Smooth muscle cell of trachea (primary cell): ENCODE measurements at places on chromosomes 1 and 21. TPM values are rescaled to one million over a fixed set of nuclear protein-coding genes. Genes with fewer than 3 reads are reported as not detected.

The TPTE gene
- total RNA-seq = not detected in 2 replicates

The ADGRL2 gene
- total RNA-seq = 78.4 and 112 TPM in 2 replicates

The AVPR1B gene
- not detected in 2 replicates for total RNA-seq

The LCE2B gene
- not detected in 2 replicates for total RNA-seq

The TSACC gene
- total RNA-seq = 0.33 TPM in 1 of 2 replicates, not detected in the other

The MORN1 gene
- 10.3 and 14.9 TPM in 2 replicates for total RNA-seq

The ICOSLG gene
- under 0.01 and 0.17 TPM in 2 replicates for total RNA-seq

The S100A7A gene
- total RNA-seq = not detected in 2 replicates

The LIN9 gene
- 2.2 and 7.3 TPM in 2 replicates for total RNA-seq

The PLA2G2D gene
- not detected in 2 replicates for total RNA-seq

The DPT gene
- 1.8 and 2.3 TPM in 2 replicates for total RNA-seq

The CA6 gene
- total RNA-seq = not detected in 2 replicates

The CELA3B gene
- total RNA-seq = not detected in 2 replicates

The TINAGL1 gene
- total RNA-seq = 0.99 and 1.7 TPM in 2 replicates

The AZIN2 gene
- total RNA-seq = 4.2 and 6.0 TPM in 2 replicates

The MROH9 gene
- total RNA-seq = under 0.01 TPM in 1 of 2 replicates, not detected in the other

The C4BPA gene
- total RNA-seq = not detected in 2 replicates

The ANGPTL7 gene
- 1.7 and 7.9 TPM in 2 replicates for total RNA-seq

The INSRR gene
- total RNA-seq = under 0.01 TPM in 1 of 2 replicates, not detected in the other

The OR2T35 gene
- not detected in 2 replicates for total RNA-seq

The CLCA4 gene
- total RNA-seq = not detected in 2 replicates
